SJSA1 (cell line): ENCODE measurements at places on chromosomes 6 and 20. TPM values are rescaled to one million over a fixed set of nuclear protein-coding genes. Genes with fewer than 3 reads are reported as not detected.

The KCNK15 gene
- not detected in 2 replicates for total RNA-seq

The BNIP5 gene
- total RNA-seq = not detected in 2 replicates

The PTCRA gene
- total RNA-seq = not detected in 2 replicates

The L3MBTL3 gene
- total RNA-seq = 12.3 and 24.7 TPM in 2 replicates

The E2F3 gene
- 7.5 and 11.1 TPM in 2 replicates for total RNA-seq

The C6orf89 gene
- 33.7 and 47.6 TPM in 2 replicates for total RNA-seq

The NNAT gene
- total RNA-seq = not detected in 2 replicates

The SKIC2 gene
- 34.5 and 35.5 TPM in 2 replicates for total RNA-seq

The ULBP2 gene
- total RNA-seq = 12.2 and 19.7 TPM in 2 replicates

The CYB5R4 gene
- 27.9 and 38.1 TPM in 2 replicates for total RNA-seq

The KIF25 gene
- total RNA-seq = not detected in 2 replicates

The MOCS1 gene
- 7.7 and 13.7 TPM in 2 replicates for total RNA-seq

The GSTA3 gene
- total RNA-seq = not detected in 2 replicates

The DEFB115 gene
- not detected in 2 replicates for total RNA-seq

The C20orf144 gene
- total RNA-seq = 0.18 TPM in 1 of 2 replicates, not detected in the other

The TGM3 gene
- total RNA-seq = 4.2 and 5.3 TPM in 2 replicates

The STMND1 gene
- total RNA-seq = 1.00 TPM in 1 of 2 replicates, not detected in the other

The TNF gene
- total RNA-seq = not detected in 2 replicates

The HACE1 gene
- total RNA-seq = 11.3 and 17.4 TPM in 2 replicates

The LGSN gene
- not detected in 2 replicates for total RNA-seq

The NKAIN2 gene
- not detected in 2 replicates for total RNA-seq

The SMLR1 gene
- not detected in 2 replicates for total RNA-seq

The SLC17A1 gene
- total RNA-seq = not detected in 2 replicates

The SIGLEC1 gene
- total RNA-seq = not detected in 2 replicates

The XKR7 gene
- not detected in 2 replicates for total RNA-seq

The CDSN gene
- not detected in 2 replicates for total RNA-seq

The PI3 gene
- not detected in 2 replicates for total RNA-seq

The MEI4 gene
- total RNA-seq = not detected in 2 replicates

The DCDC2 gene
- 0.08 TPM in 1 of 2 replicates, not detected in the other for total RNA-seq

The DDRGK1 gene
- 28.2 and 29.1 TPM in 2 replicates for total RNA-seq

The SAMD3 gene
- 0.29 TPM in 1 of 2 replicates, not detected in the other for total RNA-seq
